Sciatic nerve (tissue), 2 donors: ENCODE measurements at places on chromosomes 2 and 18. TPM values are rescaled to one million over a fixed set of nuclear protein-coding genes. Genes with fewer than 3 reads are reported as not detected.

The CNGA3 gene
- total RNA-seq, result not detected

The ARL6IP6 gene
- total RNA-seq, result 17.5 TPM

The GRHL1 gene
- total RNA-seq, result 1.5 TPM

The PIK3C3 gene
- total RNA-seq, result 74.8 TPM

The GCG gene
- total RNA-seq, result not detected

The C2orf78 gene
- not detected for total RNA-seq
